GM04504 (cell line): ENCODE measurements at places on chromosomes 1 and 21.

GRCh38 chr1:219149953-219150352 lies 23.7 kb upstream of the LYPLAL1 start:
- DNase-seq: no peak

- DNase-seq: peak; percentile 54
Measured at GRCh38 chr21:30227633-30228404, 11.9 kb upstream of the CLDN8 start.

DNA sequence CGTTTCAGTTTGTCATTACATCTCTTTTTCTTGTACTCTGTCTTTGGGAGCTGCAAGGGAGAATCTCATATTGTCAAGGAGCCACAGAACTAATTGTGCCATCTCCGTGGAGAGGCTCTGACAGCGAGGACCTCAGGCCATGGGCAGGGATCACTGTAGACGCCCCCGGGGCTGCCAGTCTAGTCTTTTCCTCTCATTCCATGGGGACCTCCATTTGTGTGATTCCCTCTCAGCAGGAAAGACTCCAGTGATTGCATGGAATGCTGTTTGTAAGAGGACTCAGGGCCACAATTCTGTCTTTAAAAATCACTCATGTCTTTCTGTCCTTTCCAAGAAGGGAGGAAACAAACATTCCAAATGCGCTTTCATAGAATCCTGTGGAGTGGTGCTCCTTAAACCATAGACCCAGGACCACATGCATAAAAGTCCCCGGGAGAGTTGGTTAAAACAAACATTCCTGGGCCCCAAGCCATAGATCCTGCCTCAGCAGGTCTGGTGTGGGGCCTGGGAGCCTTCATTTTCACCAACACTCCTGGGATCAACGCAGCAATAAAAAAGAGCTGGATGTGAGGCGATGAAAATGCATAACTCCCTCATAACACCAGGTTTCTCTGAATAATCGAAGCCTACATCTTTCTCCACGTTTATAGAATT lies 104.5 kb downstream of the ZP4 start:
- no peak for DNase-seq

DNA sequence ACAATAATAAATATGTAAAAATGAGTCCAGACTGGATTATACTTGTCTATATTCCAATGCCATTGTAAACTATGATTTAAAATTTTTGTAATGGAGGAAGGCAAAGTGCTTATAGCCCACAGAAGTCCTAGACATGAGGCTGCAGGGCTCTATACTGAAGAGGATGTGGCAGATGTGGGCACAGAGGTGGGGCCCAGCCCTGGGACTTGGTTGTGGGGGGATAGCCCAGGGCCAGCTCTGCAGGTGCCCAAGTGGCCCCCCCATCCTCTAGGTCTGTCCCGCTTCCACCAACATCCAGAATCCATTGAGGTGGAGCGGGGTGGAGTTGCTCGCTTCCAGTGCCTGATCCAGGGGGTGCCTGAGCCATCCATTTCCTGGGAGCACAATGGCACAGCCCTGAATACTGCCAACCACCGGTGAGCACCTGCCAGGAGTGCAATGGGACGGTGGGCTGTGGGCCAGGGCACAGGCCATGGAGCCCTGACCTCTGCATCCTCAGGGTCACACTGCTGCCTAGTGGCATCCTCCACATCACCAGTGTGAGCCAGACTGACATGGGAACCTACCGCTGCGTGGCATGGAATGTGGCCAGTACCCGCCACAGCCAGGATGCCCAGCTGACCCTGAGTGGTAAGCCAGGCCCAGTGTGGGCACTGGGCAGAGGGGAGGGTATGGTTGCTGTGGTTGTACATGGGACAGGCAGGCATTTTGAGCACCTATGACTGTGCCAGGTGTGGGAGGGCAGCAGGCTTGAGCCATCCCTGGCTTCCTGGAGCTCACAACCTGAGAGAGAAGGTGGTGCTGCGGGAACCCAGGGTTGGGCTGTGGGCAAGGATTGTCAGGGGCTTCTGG lies 21.0 kb downstream of the SLC27A3 start:
- no peak for DNase-seq

DNA sequence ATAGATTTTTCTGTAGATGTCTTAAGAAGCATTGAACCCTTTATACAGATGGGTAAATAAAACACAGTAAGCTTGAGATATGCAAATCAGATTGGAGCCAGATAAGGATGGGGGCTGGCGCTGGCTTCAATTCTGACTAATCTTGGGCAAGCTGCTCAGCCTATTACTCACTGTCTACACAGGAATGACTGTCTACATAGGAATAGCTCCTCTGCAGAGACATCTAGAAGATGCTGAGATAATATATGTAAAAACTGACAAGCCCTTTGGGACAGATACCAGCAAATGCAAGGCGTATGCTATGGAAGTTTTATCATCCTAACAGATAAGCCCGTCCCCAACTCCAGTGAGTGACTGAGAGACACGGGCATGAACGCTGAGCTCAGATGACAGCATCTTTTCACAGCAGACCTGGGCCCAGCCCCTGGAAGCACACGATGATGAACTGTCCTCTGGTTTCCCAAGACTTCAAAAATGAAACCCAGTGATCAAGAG lies 1.7 kb downstream of the CLDN14 start:
- DNase-seq: peak; percentile 38

DNA sequence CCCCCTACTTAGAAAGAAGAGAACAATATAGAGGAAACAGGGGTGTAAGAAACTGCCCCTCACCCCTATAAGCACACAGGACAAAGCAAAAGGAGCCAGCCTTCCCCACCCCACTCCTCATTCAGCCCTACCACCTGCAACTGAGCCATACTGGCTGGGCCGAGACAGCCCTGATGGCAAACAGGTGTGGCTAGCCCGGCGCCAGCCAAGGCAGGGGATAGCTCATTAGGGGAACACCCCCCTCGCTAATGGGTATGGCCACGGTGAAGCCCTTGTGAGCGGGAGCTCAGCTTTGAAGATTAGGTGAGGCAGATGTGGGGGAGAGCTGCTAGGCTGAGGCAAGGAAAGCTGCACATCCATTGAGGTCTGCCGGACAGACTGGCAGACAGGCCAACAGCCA lies 65.5 kb downstream of the ERI3 start:
- DNase-seq: no peak

DNA sequence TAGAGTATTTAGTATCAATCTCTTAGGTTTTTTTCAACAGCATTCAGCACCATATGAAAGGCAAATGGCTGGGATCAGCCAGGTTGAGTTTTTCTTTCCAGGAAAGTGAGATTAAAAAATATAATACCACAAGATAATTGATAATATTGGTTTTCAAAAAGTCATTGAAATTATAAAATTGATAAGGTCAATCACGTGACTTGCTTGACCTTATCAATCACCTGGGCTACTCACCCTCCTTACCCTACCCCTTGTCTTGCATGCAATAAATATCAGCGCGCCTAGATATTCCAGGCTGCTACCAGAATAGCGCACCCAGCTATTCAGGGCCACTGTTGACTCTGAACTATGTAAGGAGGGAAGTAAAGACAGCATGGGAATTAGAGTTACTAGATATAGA lies 31.5 kb downstream of the EBNA1BP2 start:
- no peak for DNase-seq

GRCh38 chr1:12006167-12006921 lies 13.0 kb upstream of the MIIP start:
- no peak for DNase-seq

- DNase-seq: no peak
Measured at GRCh38 chr1:203318229-203318517, 12.9 kb downstream of the BTG2 start.

GRCh38 chr1:232587141-232588008 lies 42.6 kb downstream of the SIPA1L2 start:
- DNase-seq: no peak

- no peak for DNase-seq
Measured at GRCh38 chr1:77038000-77038399, 170.7 kb downstream of the ST6GALNAC5 start.

- DNase-seq: no peak
Measured at GRCh38 chr1:213679153-213679552, 308.6 kb upstream of the PROX1 start.

DNA sequence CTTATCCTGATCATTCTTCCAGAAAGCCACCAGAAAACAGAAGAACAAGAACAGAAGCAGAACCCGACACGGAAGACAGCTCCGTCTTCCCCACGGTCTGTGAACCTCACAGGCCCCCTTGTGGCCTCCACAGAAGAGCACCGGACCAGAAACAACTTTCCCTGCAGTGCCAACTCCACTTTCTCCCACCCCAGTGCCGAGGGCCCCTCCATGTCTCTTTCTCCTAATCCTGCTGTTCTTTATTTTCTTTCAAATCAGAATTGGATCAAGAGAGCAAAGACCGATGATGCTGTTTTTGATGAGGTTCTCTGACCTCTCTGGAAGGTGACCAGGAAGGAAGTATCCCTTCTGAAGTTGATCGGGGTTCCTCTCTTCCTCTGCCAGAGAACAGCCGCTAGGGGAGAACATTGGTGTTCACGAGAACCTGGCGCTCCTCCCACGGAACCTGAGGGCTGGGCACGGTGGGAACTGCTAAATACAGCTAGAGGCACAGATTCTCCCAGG lies 58.9 kb upstream of the CTTNBP2NL start:
- no peak for DNase-seq

DNA sequence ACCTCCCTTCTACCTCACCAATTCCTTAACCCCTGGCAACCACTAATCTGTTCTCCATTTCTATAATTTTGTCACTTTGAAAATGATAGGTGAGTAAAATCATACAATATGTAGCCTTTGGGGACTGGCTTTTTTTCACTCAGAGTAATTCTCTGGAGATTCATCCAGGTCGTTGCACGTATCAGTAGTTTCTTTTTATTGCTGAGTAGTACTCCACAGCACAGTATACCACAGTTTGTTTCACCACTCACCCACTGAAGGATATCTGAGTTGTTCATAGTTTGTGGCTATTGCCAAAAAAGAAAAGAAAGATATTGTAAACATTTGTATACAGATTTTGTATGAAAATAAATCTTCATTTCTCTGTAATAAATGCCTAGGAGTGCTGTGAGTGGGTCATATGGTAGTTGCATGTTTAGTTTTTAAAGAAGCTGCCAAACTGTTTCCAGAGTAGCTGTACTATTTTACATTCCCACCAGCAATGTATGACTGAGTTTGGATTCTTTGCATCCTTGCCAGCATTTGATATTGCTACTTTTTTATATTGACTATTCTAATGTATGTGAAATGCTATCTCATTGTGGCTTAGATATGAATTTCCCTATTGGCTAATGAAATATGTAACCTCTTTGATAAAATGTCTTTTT lies 3.7 kb downstream of the CHD1L start:
- no peak for DNase-seq

DNA sequence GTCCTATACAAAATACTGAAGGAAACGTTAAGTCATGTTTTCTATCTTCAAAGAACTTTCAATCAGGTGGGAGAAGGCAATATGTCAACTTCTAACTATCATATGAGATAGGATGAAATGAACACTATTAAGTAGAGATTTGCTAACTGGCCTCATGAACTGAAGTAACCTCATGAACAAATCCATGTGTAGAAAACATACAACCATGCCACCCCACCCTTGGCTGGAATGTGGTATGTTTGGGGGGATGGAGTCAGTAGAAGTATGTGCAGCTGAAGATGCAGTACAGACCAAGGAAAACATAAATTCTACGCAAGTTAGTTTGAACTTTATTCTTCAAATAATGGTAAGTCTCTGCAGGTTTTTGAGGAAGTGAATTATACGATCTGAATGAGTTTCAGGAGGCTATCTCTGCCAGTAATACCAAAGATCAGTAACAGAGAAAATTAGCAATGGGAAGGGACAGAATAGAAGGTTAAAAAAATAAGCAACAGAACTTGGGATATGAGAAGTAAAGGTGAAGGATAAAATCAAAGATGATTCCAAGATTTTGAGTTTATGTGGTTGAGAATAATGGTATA lies 4.5 kb downstream of the TRMT1L start:
- no peak for DNase-seq
